Inflammatory macrophage (primary cell): ENCODE measurements at places on chromosomes 12 and 14.
A peak's percentile ranks its signal among the peaks of the same experiment; 100 is the strongest.

GRCh38 chr14:36055681-36056225 lies 120.8 kb downstream of the PTCSC3 start:
- no peak for DNase-seq

GRCh38 chr12:89356069-89356665 lies 3.9 kb upstream of the DUSP6 start:
- no peak for DNase-seq

- no peak for DNase-seq
These were observed 520.7 kb downstream of the NRXN3 start for GRCh38 chr14:78690836-78691235.

- peak; percentile 87 for DNase-seq
These were observed 185.6 kb upstream of the ARID2 start for GRCh38 chr12:45543887-45544286.

- DNase-seq = no peak
These were observed 5.2 kb downstream of the ARHGAP9 start for GRCh38 chr12:57474430-57474829.

GRCh38 chr12:43861840-43862150 lies 25.9 kb downstream of the TMEM117 start:
- no peak for DNase-seq

DNA sequence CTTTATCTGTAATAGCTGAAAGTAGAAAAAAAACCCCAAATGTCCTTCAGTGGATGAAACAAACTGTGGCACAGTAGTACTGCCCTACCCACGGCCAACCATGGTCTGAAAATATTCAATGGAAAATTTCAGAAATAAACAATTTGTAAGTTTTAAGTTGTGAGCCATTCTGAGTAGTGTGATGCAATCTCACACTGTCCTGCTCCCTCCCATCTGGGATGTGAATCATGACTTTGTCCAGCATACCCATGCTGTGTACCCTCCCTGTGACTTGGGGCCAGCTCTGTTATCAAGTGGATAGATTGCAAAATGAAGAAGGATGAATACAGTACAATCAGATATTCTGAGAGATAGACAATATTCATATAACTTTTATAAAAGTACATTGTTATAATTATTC lies 106.2 kb downstream of the SMOC1 start:
- no peak for DNase-seq

DNA sequence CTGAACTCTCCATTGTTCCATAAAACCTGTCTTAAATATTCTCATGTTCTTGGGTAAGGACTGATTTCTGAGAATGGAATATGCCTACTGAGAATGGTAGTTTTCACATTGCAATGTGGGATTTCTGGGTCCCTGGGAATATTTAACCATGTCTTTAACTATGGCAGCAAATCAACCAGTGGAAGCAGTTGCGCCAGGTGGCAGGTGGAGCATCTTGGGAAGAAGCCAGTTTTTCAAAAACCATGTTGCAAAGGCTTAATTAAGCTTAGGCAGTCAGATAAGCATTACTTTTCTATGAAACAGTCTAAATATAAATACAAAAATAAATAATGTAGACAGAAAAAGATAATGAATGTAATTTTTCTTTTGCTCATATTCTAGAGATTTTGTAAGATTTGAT lies 448.1 kb downstream of the ADAMTS20 start:
- no peak for DNase-seq

DNA sequence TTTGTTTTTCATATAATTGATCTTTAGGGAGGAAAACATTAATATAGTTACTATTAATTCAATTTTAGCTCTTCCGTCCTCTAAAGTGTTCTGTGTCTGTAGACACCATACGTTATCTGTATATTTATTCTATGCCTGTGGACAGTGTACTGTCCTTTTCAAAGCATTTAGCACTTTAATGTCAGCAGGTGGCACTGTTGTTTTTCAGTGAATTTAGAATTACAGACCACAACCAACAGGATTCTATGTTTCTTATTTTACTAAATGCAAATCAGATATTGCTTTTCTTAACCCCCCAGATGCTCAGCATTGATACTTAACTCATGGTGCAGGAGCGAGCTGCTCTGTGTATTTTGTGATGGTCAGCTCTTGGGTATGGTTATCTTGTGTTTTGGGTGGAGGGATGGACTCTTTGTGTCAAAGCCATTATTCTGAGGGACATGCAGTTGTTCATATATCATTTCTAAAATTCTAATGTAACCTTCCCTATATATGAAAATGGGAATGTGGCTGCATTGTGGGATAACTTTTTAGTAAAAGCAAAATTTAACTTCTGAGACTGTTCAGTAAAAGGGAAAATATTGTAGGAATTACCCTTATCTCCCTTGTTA lies 65.2 kb downstream of the PAPOLA start:
- peak; percentile 26 for DNase-seq

- no peak for DNase-seq
These were observed 115.5 kb downstream of the SLC38A1 start for GRCh38 chr12:46153268-46153872.

- DNase-seq = peak; percentile 38
These were observed 427 bp upstream of the TMEM120B start for GRCh38 chr12:121712190-121712460.
